ENCODE measurements at places on chromosomes 7 and 10. TPM values are rescaled to one million over a fixed set of nuclear protein-coding genes. Genes with fewer than 3 reads are reported as not detected.

Gene CD36
- total RNA-seq, result 0.31 TPM

Gene CALCR
- not detected for total RNA-seq

Gene CTBP2
- 42.6 TPM for total RNA-seq

Gene FFAR4
- 0.10 TPM for total RNA-seq

Gene CNPY1
- 0.17 TPM for total RNA-seq

Gene CFTR
- total RNA-seq, result 0.96 TPM

Gene HTR7
- 0.98 TPM for total RNA-seq

Gene SUGCT
- 6.4 TPM for total RNA-seq

Gene WDR86
- 23.3 TPM for total RNA-seq

Gene TAF3
- total RNA-seq, result 7.0 TPM

Gene TFPI2
- total RNA-seq, result 284 TPM

Gene HOXA4
- total RNA-seq, result 14.0 TPM

Gene ANKRD61
- 2.5 TPM for total RNA-seq

Gene CEP55
- 0.86 TPM for total RNA-seq

Gene STRIP2
- total RNA-seq, result 3.9 TPM

Gene PSD
- 9.4 TPM for total RNA-seq

Gene INA
- total RNA-seq, result 266 TPM

Gene STOX1
- total RNA-seq, result 0.36 TPM

Gene SPDYE2
- total RNA-seq, result 1.1 TPM

Gene PITX3
- total RNA-seq, result not detected

Gene ANXA8
- total RNA-seq, result not detected

Gene PTF1A
- not detected for total RNA-seq

Gene CNNM1
- 3.7 TPM for total RNA-seq

Gene CYP3A4
- 0.18 TPM for total RNA-seq

Gene CYP26C1
- total RNA-seq, result 0.54 TPM

Gene LRRC18
- 0.18 TPM for total RNA-seq

Gene TMEM273
- total RNA-seq, result not detected

Gene SLC13A1
- not detected for total RNA-seq

Gene PLXNA4
- total RNA-seq, result 1.6 TPM

Gene PRPS1L1
- not detected for total RNA-seq

Gene TMEM213
- total RNA-seq, result 0.13 TPM

Gene LLCFC1
- total RNA-seq, result not detected

Gene OR9A4
- 0.21 TPM for total RNA-seq

Gene MCM10
- total RNA-seq, result 0.36 TPM

Gene PIK3CG
- 38.7 TPM for total RNA-seq

Gene INHBA
- total RNA-seq, result 0.36 TPM

Gene KCND2
- 2.3 TPM for total RNA-seq

Gene METTL27
- total RNA-seq, result 0.29 TPM

Gene STAG3
- total RNA-seq, result 9.8 TPM

Gene HABP2
- not detected for total RNA-seq

Gene OGDH
- 64.1 TPM for total RNA-seq

Gene CLDN4
- 2.7 TPM for total RNA-seq

Gene CCDC146
- 29.2 TPM for total RNA-seq

Gene UCMA
- not detected for total RNA-seq

Gene CCZ1B
- total RNA-seq, result 48.3 TPM

Gene MACC1
- 0.04 TPM for total RNA-seq

Gene ADAM22
- 22.5 TPM for total RNA-seq

Gene NUTM2E
- 0.24 TPM for total RNA-seq

Gene NAPEPLD
- total RNA-seq, result 10.3 TPM

Gene RHEB
- total RNA-seq, result 101 TPM

Measured in motor neuron (in vitro differentiated cells).